ENCODE measurements at places on chromosomes 7 and 10.

DNA sequence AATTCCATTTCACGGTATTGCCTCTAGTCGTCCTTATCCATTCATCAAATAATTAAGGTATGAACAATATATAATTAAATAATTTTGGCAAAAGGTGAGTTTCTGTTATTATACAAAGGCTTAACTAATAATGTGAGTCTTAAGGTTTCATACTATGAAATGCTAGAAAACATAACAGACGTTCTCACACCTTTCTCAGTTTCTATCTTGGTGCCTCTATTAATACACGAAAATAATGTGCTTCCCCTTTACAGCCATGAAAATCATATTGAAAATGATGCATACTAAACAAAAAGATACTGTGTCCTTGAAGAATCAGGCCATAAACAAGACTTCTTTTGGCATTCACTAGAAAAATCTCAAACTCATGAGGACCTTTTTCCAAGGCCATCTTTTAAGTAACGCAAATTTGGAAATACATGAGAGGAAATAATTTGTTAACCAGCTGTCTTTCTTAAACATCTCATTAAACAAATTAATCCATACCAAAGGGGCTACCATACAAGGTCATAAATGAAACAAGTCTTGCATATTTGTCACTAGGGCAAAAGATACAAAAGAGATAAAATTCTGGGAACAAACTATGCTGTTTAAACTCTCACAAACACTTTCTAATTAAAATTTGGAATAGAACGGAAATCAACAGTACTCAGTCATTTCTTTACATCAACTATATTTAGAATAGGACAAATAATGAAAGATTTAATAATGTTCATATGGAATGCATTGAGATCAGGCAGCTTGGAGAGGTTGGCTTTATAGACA lies 53.9 kb upstream of the CAV2 start:
- no peak for DNase-seq

GRCh38 chr10:121442086-121442935 lies 155.9 kb downstream of the FGFR2 start:
- DNase-seq: no peak

GRCh38 chr10:80538481-80539185 lies 931 bp downstream of the SH2D4B start:
- no peak for DNase-seq

DNA sequence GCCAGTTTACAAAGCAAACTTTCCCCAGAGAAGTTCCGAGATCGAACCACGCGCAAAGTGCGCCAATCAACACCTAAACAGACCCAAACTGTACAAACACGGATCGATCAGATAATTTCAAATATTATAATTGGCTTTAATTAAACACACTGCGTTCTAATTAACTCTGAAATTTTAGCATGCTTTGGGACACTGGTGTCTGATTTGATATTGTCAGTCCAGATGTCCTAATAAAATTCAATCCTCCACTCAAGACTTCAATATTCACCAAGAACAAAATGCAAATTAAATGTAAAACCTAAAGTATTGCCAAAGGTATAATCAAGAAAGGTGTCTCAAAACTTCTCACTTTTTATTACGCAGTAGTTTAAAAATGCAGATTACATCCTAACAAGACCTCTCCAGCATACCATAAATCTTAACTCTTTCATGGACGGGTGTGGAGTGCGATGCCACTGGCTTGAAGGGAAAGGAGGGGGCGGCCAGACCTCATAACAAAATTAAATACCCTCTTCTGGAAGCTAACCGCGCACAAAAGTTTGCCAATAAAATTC lies 5.9 kb upstream of the EBF3 start:
- no peak for DNase-seq

DNA sequence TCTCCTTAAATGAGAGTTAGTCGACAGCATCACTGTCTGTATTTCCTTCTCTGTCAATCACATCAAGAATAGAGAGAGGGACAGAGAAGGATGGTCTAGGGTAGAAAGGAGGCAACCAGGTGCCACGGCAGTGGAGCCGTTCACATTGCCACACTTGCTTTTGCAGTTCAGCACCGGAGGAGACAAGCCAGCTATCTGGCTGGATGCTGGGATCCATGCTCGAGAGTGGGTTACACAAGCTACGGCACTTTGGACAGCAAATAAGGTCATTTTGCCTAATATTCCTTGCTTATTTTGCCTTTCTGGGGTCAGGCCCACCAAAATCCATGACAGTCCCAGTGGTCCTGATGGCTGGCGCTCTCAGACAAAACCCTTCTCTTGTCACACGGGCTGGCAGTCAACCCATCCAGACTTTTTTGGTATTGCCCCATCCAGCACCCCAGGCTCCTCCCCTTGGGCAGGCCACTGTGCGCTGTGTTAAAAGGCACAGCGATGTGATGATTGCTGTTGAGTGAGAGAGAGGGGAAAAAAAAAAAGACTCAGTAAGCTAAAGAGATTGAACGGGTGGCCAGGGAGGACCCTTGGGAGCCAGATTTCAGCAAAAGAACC lies 8.4 kb downstream of the CPA2 start:
- no peak for DNase-seq

DNA sequence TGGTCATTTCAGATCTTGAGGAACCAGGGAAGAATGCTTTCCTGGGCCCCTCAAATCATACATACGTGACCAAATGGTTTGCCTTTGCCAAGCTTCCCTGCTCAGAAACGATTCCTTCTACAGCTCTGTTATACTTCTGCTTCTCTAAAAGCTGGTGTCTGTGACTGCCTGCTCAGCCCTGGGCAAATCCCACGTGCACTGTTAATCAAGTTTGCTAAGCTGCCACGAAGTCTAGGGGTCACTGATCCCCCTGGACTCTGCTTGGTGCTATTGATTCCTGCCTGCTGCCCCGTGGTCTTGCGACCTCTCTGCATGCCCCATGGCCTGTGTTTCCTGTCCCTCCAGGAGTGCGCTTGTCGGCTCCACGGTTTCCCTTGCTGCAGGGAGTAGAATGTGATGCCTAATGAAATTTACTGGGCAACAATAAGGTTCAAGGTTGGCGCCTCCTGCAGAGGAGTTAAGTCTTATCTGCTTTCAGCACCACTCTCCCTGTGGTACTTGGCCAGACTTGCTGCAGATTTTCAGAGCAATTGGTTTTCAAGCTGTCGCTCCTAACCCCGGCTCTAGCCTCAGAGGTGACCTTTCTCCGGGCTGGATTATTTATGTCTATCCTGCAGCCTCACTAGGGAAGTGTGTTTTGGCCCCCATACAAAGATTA lies 201.6 kb upstream of the FZD8 start:
- no peak for DNase-seq

- DNase-seq: no peak
Observed at GRCh38 chr10:78981970-78982281, 86.8 kb upstream of the ZMIZ1 start.

DNA sequence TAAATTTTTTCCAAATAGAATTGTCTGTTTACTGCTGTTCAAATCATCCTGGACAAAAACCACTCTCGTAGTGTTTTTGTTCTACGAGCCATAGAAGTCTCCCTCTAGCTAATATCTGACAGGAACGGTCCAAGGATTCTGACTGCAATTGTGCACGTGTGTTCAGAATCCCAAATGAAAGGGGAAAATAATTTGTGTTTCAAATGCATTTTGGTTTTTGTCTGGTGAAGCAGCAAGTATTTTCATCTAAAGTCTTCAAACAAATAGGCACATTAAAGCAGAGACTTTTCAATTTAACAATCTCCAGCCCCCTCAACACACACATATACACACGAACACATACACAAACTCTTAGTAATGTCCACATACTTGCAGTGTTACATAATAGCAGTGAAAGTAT lies 475 bp downstream of the NEUROD6 start:
- no peak for DNase-seq

DNA sequence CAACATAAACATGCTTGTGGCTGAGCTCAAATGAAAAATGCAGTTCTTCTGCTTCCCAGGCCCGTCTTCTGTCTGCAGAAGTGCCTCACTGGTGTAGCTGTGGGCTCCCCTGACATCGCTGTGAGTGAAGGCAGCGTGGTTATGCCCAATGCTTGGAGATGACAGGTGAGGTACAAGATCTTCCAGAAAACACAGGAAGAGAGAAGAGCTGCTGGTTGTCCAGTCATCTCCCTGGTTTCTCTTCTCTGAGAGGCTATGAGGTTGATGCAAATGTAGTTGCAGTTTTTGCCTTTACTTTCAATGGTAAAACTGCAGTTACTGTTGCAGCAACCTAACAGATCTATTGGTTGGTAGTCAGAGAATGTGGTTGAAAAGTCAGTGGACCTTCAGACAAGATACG lies 223.6 kb downstream of the GATA3 start:
- DNase-seq: no peak

GRCh38 chr10:22666287-22667092 lies 47.9 kb downstream of the PIP4K2A start:
- peak; percentile 65 for DNase-seq

- no peak for DNase-seq
Observed at GRCh38 chr7:78350391-78350790, 551.8 kb downstream of the PHTF2 start.

DNA sequence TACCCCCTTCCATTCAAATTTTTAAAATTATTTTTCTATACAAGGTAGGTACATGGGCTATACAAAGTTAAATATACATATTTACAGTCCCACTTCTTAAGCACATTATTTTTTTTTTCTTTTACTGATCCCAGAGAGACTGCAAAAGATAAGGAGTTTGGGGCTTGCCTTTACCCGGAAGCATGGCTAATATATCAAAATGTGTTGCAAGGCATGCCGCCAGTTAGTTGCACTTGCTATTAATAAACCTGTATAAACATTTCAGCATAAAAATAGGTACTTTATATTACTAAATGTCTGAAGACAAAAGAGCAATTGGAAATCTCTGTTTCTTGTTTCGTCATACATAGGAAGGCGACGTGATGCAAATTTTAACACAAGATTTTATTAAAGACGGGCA lies 21.5 kb upstream of the PDLIM1 start:
- DNase-seq: no peak

- no peak for DNase-seq
Observed at GRCh38 chr10:68096913-68097516, 12.3 kb upstream of the MYPN start.

GRCh38 chr7:42093349-42093905 lies 143.6 kb downstream of the GLI3 start:
- DNase-seq: no peak

DNA sequence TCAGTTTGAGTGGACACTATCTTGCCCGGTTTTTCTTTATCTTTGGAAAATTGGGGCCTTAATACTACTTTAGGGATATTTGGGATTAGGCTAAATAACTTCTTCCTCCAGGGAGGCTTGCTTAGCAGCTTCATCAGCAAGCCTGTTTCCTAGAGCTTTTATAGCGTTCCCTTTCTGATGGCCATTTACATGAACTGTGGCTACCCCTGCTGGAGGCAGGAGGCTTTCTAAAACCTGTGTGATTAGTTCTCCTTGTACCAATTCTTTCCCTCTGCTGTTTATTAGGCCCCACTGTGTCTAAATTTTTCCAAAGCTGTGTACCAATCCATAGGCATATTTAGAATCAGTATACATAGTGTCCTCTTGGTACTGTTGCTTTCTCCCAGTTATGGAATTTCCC lies 61.7 kb upstream of the CNTNAP2 start:
- DNase-seq: no peak

GRCh38 chr7:6023974-6024435 lies 7.2 kb upstream of the ANKRD61 start:
- no peak for DNase-seq

GRCh38 chr7:139566736-139567646 lies 43.5 kb downstream of the CLEC2L start:
- no peak for DNase-seq

GRCh38 chr7:81025360-81025759 lies 106.5 kb upstream of the SEMA3C start:
- no peak for DNase-seq

- DNase-seq: no peak
Observed at GRCh38 chr10:95246582-95247051, 44.2 kb downstream of the PDLIM1 start.

DNA sequence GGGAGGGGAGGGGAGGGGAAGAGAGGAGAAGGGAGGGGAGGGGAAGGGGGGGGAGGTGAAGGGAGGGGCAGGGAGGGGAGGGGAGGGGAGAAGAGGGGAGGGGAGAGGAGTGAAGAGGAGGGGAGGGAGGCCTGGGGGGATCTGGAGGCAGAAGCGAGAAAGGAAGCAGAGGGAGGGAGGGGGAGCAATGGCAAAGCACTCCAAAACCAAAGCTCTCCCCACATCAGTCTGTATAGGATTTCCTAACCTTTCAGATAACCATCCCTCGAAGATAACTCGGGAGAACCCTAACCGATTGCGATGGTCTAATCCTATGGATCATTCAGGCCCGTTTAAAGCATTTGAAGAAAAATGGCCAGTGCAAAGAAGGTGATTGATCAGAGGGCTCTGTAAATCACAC lies 19.0 kb downstream of the EBF3 start:
- DNase-seq: no peak

GRCh38 chr7:134919240-134919641 lies 67.1 kb upstream of the AGBL3 start:
- DNase-seq: no peak

DNA sequence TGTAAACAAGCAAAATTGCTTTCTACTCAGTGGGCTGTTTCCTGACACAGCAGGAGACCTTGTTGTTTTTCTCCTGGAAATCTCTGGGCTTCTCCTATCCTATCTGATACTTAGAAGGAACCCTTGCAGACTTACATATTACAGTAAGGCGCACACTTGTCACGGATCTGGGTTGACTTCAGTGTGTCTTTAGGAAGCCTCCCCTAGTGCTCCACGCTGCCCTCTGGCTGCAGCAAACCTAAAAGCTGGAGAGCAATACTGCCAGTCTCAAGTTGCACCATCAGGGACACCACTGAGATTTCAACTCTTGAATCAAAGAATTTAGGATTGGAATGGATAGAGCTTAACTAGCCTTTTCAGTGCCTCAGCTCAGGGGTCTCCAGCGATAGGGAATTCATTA lies 495.3 kb downstream of the LRMDA start:
- DNase-seq: no peak

- DNase-seq: no peak
Observed at GRCh38 chr10:43053825-43054224, 23.0 kb upstream of the RET start.

DNA sequence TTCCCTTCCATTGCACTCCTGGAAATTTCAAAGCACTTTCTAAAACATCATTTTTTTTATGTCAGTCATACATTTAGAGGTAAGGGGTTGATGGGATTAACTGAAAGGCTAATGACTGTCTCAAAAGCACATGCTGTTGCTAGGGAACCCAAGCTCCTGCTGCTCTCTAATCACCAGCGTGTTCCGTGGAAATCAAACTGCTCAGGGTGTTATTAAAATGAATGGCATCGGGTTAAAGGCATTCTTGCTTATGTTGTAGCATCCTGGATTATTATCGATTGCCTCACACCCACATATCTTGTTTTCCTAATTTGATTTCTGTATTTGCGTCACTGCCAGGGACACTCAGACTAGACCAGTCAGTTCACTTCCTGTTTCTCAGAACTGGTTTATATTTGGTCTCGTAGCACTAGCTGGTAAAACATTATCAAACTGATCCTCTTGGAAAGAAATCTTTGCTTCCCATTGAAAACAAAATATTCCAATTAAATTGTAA lies 216.5 kb upstream of the MKLN1 start:
- peak; percentile 22 for DNase-seq

DNA sequence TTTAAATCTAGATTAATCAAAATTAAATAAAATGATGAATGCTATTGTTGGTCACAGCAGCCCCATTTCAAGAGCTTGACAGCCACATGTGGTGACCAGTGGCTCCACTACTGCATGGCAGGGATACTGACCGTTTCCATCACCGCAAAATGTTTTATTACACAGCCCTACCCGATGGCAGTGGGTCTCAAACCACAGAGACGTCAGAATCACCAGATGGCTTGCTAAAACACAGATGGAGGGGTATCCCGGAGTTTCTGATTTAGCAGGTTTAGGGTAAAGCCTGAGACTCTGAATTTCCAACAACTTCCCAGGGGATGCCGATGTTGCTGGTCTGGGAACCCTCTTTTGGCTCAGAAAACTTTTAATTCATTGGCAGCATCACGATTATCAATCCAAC lies 47.9 kb downstream of the RSU1 start:
- DNase-seq: no peak

Data from T-helper 22 cell (primary cell).